ENCODE measurements at places on chromosomes 16 and 17.

DNA sequence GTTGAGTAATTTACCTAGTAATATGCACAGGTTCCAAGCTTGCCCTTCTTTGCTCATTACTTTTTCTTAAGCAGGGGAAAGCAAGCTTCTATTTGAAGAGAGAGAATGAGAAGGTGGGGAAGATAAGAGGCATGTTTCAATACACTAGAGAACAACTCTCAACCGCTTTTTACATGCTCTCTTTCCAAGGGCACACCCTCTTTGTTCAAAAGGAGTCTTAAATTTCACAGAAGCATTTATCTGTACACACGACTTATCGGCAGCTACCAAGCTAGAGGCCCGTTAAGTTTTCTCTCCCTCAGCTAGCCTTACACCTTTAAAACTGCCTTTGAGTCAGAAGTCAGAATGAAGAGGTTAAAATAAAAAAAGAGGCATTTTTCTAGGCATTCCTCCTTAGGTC, 79.6 kb downstream of the STH start:
- no peaks in the 10 kb centered on the region for H3K27me3 ChIP-seq
- no peak overlapping the region for H3K4me3 ChIP-seq
- H3K4me1 ChIP-seq, result peaks cover 17% of the 10 kb centered on the region
- H3K27ac ChIP-seq, result no peak overlapping the region

GRCh38 chr17:64741038-64741641, 79.0 kb upstream of the SMURF2 start:
- H3K27ac ChIP-seq, result no peak overlapping the region
- H3K27me3 ChIP-seq, result no peaks in the 10 kb centered on the region
- no peaks in the 10 kb centered on the region for H3K36me3 ChIP-seq
- peaks cover 12% of the 10 kb centered on the region for H3K4me1 ChIP-seq

DNA sequence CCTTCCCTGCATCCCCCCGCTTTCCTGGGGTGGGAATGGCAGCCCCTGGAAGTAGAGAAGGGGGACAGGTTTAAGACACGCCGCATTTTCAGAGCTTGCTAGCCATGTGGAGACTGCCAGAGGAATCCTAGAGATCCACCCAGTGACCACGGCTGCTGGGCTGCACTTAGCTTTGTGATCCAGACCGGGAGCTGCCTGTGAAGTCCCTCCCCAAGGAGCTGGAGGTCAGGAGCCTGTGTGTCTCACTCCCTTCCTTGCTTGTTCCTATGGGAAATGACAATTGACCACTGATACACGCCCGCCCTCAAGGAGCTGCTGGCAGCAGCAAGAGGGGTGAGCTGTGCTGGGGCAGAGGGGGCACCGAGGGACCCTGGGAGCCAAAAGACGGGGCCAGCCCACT, 73.7 kb downstream of the SREBF1 start:
- H3K27ac ChIP-seq, result no peak overlapping the region
- H3K4me3 ChIP-seq, result no peak overlapping the region
- no peaks in the 10 kb centered on the region for H3K36me3 ChIP-seq
- H3K4me1 ChIP-seq, result peaks cover 11% of the 10 kb centered on the region

- no peak overlapping the region for H3K27ac ChIP-seq
- H3K36me3 ChIP-seq, result no peaks in the 10 kb centered on the region
- no peak for DNase-seq
- peaks cover 26% of the 10 kb centered on the region for H3K4me1 ChIP-seq
- no peaks in the 10 kb centered on the region for H3K27me3 ChIP-seq
- H3K4me3 ChIP-seq, result no peak overlapping the region
Observed at GRCh38 chr17:57485566-57485865, 229.2 kb downstream of the MSI2 start.

DNA sequence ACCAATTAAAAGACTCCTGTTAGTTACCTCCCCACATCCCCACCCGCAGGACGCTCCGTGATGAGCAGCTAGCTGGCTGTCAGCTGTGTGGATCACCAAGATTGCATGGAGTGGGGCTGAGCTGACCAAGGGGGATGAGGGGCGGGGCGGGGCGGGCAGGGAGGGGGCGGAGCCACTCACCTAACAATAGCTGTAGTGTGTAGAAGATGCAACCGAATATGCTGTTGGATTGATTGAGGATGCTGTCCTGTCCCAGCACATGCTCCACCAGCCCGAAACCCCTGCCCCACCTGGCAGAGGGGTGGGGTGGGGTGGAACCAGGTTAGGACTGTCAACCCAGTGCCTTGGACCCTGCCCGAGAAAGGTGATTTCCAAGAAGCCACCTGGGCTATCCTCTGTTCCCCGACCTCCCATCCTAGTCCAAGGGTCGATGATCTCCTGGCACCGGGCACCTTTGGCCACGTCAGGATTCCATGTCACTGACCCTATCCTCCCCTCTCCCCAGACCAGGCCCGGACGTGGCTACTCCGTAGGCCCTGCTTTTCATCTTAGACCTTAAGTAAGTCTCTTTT, 1.4 kb downstream of the VKORC1 start:
- H3K27ac ChIP-seq, result no peak overlapping the region
- H3K4me1 ChIP-seq, result peaks cover 16% of the 10 kb centered on the region
- no peaks in the 10 kb centered on the region for H3K27me3 ChIP-seq
- H3K36me3 ChIP-seq, result peaks cover 10% of the 10 kb centered on the region
- DNase-seq, result no peak

DNA sequence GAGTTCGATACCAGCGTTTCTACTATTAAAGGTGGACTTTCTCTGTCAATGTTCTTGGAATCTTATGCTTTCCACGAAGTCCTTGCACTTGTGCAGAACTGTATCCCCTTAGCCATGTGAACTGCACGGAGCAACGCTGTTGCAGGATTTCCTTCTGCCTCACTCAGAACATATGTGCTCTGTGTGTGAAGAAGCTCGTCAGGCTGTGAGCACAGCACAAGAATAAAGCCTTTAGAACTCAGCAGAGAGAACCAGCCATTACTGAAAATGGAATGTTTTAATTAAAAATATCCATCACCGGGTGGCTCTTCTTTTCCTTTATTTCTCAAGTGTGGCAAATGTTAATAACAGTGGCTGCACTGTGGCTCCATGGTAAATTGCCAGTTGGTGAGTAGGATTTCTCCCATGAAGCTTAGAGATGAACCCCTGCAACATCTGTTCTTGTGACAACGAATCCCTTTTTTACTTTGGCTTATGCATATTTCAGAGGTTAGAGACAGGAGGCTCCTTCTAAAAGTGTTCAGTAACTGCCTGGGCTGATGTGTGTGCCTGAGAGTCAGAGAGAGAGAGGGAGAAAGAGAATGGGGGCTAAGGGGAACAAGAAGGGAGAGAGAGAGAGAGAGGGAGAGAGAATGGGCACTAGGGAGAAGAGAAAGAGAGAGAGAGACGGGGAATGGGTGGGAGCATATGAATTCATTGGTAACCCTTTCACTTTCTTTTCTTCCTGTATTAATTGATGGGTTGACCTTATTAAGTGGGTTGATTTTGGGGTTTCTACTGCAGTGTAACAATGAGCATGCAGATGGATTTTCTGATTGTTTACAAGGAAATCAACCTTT, 50.0 kb downstream of the RPTOR start:
- no peak overlapping the region for H3K27ac ChIP-seq
- H3K27me3 ChIP-seq, result no peaks in the 10 kb centered on the region
- peaks cover 26% of the 10 kb centered on the region for H3K4me1 ChIP-seq
- H3K36me3 ChIP-seq, result no peaks in the 10 kb centered on the region

DNA sequence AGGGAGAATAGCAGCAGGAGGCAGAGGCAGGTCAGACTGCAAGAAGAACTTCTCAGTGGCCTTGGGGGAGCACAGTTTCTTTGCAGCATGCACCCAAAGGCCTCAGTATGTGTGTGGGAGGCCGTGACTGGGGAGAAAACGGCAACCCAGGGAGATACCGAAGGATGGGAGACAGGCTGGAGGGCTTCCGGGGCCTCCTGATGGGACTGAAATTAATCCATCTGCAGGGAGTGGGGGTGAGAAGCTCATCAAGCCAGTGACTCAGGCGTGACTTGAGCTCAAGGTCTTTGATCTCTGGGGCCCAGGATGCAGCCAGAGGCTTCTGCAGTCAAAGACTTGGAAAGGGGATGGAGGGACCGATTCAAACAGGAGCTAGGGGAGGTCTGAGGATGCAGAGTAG, 5.1 kb upstream of the C17orf113 start:
- H3K36me3 ChIP-seq, result no peaks in the 10 kb centered on the region
- H3K4me1 ChIP-seq, result peaks cover 7% of the 10 kb centered on the region
- no peak overlapping the region for H3K27ac ChIP-seq
- no peak overlapping the region for H3K4me3 ChIP-seq
- peaks cover 17% of the 10 kb centered on the region for H3K27me3 ChIP-seq
- DNase-seq, result no peak

DNA sequence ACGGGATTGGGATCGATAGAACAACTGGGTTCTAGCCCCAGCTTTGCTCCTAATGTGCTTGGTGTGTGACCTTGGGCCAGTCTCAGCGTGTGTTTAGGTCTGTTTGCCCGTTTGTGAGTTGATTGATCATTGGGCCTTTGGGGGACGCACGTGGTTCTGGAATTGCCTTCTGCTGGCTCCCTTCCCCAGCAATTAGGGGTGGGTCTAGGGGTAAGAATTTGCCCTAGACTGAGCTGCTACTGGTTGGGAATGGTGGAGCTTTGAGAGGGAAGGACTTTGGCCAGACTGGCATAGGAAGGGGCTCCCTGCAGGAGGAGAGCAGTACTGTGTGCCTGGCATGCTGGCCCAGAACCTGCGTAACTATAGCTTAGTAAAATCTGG, 1.5 kb downstream of the SPNS2 start:
- H3K27ac ChIP-seq, result no peak overlapping the region
- peak overlapping the region; percentile 47 for H3K4me3 ChIP-seq
- H3K36me3 ChIP-seq, result no peaks in the 10 kb centered on the region

GRCh38 chr17:3635474-3636153, 436 bp downstream of the SHPK start:
- DNase-seq, result peak; percentile 9
- no peaks in the 10 kb centered on the region for H3K4me1 ChIP-seq
- peak overlapping the region; percentile 90 for H3K27ac ChIP-seq
- H3K27me3 ChIP-seq, result no peaks in the 10 kb centered on the region
- peak overlapping the region; percentile 74 for H3K4me3 ChIP-seq

- H3K36me3 ChIP-seq, result no peaks in the 10 kb centered on the region
- no peaks in the 10 kb centered on the region for H3K4me1 ChIP-seq
- no peak for DNase-seq
Observed at GRCh38 chr17:55177159-55177854, 87.5 kb upstream of the HLF start.

DNA sequence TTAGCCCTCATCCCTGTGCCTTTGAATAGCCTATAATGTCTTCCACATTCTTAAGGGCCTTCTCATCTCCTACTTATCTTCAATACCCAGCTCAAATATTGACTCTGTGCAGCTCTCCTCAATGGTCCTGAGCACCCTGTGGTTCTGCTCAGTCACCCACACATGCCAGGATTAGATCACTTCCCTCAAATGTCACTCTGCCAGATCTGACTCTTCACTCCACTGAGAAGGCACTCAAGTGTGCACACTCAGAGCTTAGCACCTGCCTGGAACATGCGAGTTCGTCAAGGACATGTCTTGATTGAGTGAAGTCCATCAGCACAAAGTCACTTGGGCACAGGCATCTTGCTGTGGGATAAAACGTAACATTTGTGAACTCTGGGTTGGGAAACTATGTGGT, 404.8 kb downstream of the CDH13 start:
- H3K4me1 ChIP-seq, result no peaks in the 10 kb centered on the region
- H3K36me3 ChIP-seq, result no peaks in the 10 kb centered on the region
- H3K27me3 ChIP-seq, result no peaks in the 10 kb centered on the region
- DNase-seq, result no peak
- H3K27ac ChIP-seq, result no peak overlapping the region

DNA sequence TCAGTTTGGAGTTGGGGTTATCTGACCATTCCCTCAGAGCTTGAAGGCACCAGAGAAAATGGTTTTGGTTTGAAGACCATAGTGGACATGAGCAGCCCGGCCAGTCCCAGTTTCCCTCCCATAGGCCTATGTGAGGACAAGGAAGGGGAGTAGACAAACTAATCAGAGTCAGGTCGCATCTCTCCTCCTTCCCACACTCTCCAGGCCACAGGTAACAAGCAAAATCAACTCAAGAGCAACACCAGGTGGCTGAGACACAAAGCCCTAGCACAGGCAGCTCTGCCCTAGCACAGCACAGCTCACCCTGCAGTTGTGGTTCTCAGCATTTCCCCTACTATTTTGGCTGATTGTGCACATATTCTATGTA, 7.2 kb downstream of the SUPT4H1 start:
- peak overlapping the region; percentile 86 for H3K4me3 ChIP-seq
- H3K27me3 ChIP-seq, result no peaks in the 10 kb centered on the region
- peak overlapping the region; percentile 88 for H3K27ac ChIP-seq
- peaks cover 85% of the 10 kb centered on the region for H3K4me1 ChIP-seq

- DNase-seq, result no peak
- no peak overlapping the region for H3K27ac ChIP-seq
- no peaks in the 10 kb centered on the region for H3K36me3 ChIP-seq
- no peaks in the 10 kb centered on the region for H3K27me3 ChIP-seq
- H3K4me3 ChIP-seq, result no peak overlapping the region
Observed at GRCh38 chr16:67672739-67673662, 6.4 kb downstream of the C16orf86 start.

GRCh38 chr17:28811651-28812090, 30.9 kb downstream of the FAM222B start:
- no peak for DNase-seq
- no peaks in the 10 kb centered on the region for H3K27me3 ChIP-seq
- peak overlapping the region; percentile 99 for H3K4me3 ChIP-seq
- peak overlapping the region; percentile 90 for H3K27ac ChIP-seq
- no peaks in the 10 kb centered on the region for H3K36me3 ChIP-seq

- no peak overlapping the region for H3K4me3 ChIP-seq
- no peak overlapping the region for H3K27ac ChIP-seq
- H3K36me3 ChIP-seq, result no peaks in the 10 kb centered on the region
- H3K4me1 ChIP-seq, result no peaks in the 10 kb centered on the region
- H3K27me3 ChIP-seq, result no peaks in the 10 kb centered on the region
Observed at GRCh38 chr17:55931446-55931845, 180.6 kb downstream of the PCTP start.

- no peaks in the 10 kb centered on the region for H3K4me1 ChIP-seq
- H3K36me3 ChIP-seq, result no peaks in the 10 kb centered on the region
- H3K27me3 ChIP-seq, result no peaks in the 10 kb centered on the region
- no peak overlapping the region for H3K27ac ChIP-seq
- H3K4me3 ChIP-seq, result no peak overlapping the region
- no peak for DNase-seq
Observed at GRCh38 chr16:58661199-58661830, 23.3 kb downstream of the SLC38A7 start.

- H3K4me3 ChIP-seq, result no peak overlapping the region
- no peak for DNase-seq
- H3K36me3 ChIP-seq, result no peaks in the 10 kb centered on the region
- peaks cover 83% of the 10 kb centered on the region for H3K27me3 ChIP-seq
Observed at GRCh38 chr17:49967205-49967604, 1.8 kb upstream of the DLX4 start.
